Activated T-helper 17 cell treated with anti-CD3 and anti-CD28 coated beads, Interleukin-2, amount 50 U/mL, for 72 hours (primary cell): ENCODE measurements at places on chromosomes 11 and 22. TPM values are rescaled to one million over a fixed set of nuclear protein-coding genes. Genes with fewer than 3 reads are reported as not detected.

- no peaks in the 10 kb centered on the region for H3K36me3 ChIP-seq
- H3K4me3 ChIP-seq: no peak overlapping the region
- no peak for ATAC-seq
- H3K27ac ChIP-seq: no peak overlapping the region
- no peaks in the 10 kb centered on the region for H3K4me1 ChIP-seq
- peaks cover 27% of the 10 kb centered on the region for H3K27me3 ChIP-seq
Observed at GRCh38 chr22:32815943-32816342, 14.4 kb downstream of the TIMP3 start.

GRCh38 chr11:123624974-123625373 is 29.4 kb downstream of the SCN3B start:
- peaks cover 4% of the 10 kb centered on the region for H3K4me1 ChIP-seq
- no peaks in the 10 kb centered on the region for H3K27me3 ChIP-seq
- no peak for ATAC-seq
- H3K4me3 ChIP-seq: no peak overlapping the region

GRCh38 chr11:78768971-78769370 is 194.3 kb upstream of the NARS2 start:
- no peak for ATAC-seq
- H3K27me3 ChIP-seq: peaks cover 4% of the 10 kb centered on the region
- no peaks in the 10 kb centered on the region for H3K4me1 ChIP-seq
- no peak overlapping the region for H3K27ac ChIP-seq
- no peaks in the 10 kb centered on the region for H3K36me3 ChIP-seq
- H3K4me3 ChIP-seq: no peak overlapping the region

DNA sequence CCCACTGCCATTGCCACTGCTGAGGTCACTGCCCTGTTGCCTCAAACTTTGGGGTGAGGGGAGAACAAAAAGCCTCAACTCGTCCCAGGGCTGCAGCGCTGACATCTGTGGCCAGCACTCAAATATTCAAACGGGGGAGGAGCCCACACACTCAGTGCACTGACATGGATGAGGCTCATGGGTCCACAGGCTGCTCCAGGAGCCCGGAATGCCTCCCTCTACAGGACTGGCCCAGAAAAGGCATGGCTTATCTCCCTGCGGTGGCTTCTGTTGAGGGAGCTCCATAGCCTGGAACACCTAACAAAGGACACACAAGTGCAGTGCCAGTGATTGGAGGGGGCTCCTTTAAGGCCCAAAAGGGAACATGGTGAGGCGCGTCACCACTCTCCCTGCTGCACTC is 341.1 kb upstream of the LUZP2 start:
- no peaks in the 10 kb centered on the region for H3K36me3 ChIP-seq
- H3K27me3 ChIP-seq: no peaks in the 10 kb centered on the region
- no peak overlapping the region for H3K4me3 ChIP-seq
- H3K4me1 ChIP-seq: no peaks in the 10 kb centered on the region

The H19 gene
- not detected for total RNA-seq

The ALKBH8 gene
- total RNA-seq: 9.9 TPM

The YWHAH gene
- 211 TPM for total RNA-seq
